ENCODE measurements at places on chromosomes 3 and 15.

- H3K27me3 ChIP-seq: no peaks in the 10 kb centered on the region
- H3K4me3 ChIP-seq: peak overlapping the region; percentile 47
- peaks cover 14% of the 10 kb centered on the region for H3K36me3 ChIP-seq
- no peak for DNase-seq
These were observed 31.1 kb upstream of the ICE2 start for GRCh38 chr15:60510006-60510405.

DNA sequence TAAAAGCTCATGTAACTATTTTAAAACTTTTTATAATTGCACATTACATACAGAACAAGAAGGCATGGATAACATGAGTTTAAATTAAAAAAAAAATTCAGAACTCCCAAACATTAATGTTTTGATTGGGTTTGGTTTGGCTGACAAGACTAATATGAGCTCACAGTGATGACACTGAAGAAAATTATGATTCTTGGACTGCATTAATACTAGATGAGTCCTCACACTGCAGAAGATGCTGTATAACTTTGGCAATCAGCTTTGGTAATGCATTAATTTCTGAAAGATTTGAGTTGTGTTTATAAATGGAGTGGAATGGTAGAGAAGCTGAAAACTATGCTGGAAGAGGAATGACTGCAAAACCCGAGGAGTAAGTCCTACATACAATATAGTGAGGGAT is 358.9 kb downstream of the PLCL2 start:
- H3K4me3 ChIP-seq: no peak overlapping the region
- no peak overlapping the region for H3K27ac ChIP-seq

DNA sequence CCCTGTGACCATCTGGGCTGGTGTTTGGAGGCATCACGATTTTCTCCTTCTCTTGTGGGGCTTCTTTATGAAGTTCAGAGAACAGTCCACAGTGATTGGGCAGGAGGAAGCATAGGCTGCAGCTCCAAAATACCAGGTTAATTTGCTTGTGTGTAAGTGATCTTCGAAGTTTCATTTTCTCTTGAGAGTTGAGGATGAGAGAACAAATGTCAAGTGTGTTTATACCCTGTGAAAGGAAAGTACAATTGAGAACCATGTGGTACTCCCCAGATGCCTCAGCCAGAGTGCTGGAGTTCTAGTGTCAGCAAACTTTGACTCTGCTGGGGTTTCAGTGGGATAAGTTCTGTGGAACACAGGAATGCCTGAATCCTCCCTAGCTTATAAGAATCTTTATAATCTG is 357.1 kb upstream of the CFAP20DC start:
- no peak for DNase-seq
- no peaks in the 10 kb centered on the region for H3K27me3 ChIP-seq
- no peak overlapping the region for H3K4me3 ChIP-seq
- H3K27ac ChIP-seq: no peak overlapping the region

DNA sequence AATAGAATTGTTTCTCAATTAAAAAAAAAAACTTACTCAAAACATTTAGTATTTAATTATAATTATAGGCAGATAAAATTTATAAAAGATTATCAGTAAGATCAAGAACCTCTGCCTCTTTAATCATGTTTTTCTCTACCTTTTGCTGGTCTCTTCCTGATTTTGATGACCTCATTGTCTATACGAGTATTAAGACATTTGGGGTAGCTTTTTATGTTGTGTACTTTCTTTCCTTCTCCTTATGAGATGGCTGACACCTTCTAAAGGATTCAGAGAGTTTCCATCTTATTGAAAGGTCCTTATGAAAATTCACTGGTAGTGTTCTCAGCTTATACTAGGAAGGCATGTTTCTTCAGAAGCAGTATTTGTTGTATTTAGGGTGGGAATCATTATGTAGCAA is 426.3 kb downstream of the LPP start:
- H3K36me3 ChIP-seq: no peaks in the 10 kb centered on the region
- no peak overlapping the region for H3K27ac ChIP-seq
- DNase-seq: no peak
- peaks cover 17% of the 10 kb centered on the region for H3K4me1 ChIP-seq

DNA sequence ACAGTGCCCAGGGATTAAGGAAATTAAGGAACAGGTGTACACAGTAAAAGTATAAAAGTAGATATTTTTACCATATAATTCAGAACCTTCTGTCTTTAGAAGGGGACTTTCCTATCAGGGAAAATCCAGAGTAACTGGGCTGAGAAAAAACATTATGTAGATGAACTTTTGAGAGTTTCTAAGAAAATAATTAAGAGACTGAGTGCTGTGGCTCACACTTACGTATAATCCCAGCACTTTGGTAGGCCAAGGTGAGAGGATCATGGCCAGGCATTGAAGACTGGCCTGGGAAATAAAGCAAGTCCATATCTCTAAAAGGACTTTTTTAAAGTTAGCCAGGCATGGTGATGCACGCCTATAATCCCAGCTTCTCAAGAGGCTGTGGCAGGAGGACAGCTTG is 1021.8 kb downstream of the FHIT start:
- peaks cover 3% of the 10 kb centered on the region for H3K36me3 ChIP-seq
- no peaks in the 10 kb centered on the region for H3K4me1 ChIP-seq
- H3K27ac ChIP-seq: no peak overlapping the region
- H3K4me3 ChIP-seq: no peak overlapping the region

DNA sequence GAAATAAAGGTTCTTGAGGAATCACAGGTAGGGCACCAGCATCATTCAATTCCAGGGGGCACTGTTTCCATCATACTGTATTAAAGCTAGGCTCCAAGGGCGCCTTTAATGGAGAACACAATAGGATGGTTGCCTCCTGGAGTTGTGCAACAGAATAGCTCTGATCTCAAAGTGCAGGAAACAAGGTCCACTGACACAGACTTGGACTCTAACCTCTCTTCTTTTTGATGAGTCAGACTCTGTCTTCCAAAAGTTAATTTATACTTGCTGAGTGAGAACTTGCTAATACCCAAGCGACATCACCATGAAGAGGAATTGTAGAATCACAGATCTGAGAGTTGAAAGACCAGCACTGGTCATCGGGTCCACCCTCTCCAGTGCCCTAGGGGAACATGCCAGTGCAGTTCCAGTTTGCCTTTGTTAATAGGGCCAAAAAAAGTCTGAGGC is 94.4 kb upstream of the PHLDB2 start:
- H3K36me3 ChIP-seq: no peaks in the 10 kb centered on the region
- no peak for DNase-seq
- no peak overlapping the region for H3K27ac ChIP-seq
- H3K27me3 ChIP-seq: no peaks in the 10 kb centered on the region

GRCh38 chr3:122263058-122263457 is 62.0 kb upstream of the CSTA start:
- peaks cover 6% of the 10 kb centered on the region for H3K4me1 ChIP-seq
- no peak overlapping the region for H3K27ac ChIP-seq
- H3K4me3 ChIP-seq: no peak overlapping the region
- peaks cover 3% of the 10 kb centered on the region for H3K36me3 ChIP-seq

- no peaks in the 10 kb centered on the region for H3K27me3 ChIP-seq
- peaks cover 24% of the 10 kb centered on the region for H3K4me1 ChIP-seq
These were observed 759 bp upstream of the TTBK2 start for GRCh38 chr15:42921342-42921731.

GRCh38 chr3:69244039-69244438 is 121.6 kb upstream of the LMOD3 start:
- peaks cover 7% of the 10 kb centered on the region for H3K4me1 ChIP-seq
- DNase-seq: no peak
- H3K27me3 ChIP-seq: no peaks in the 10 kb centered on the region
- no peak overlapping the region for H3K4me3 ChIP-seq

- DNase-seq: no peak
- no peak overlapping the region for H3K4me3 ChIP-seq
- peaks cover 14% of the 10 kb centered on the region for H3K36me3 ChIP-seq
- H3K4me1 ChIP-seq: peaks cover 5% of the 10 kb centered on the region
- no peak overlapping the region for H3K27ac ChIP-seq
These were observed 222.2 kb upstream of the BHLHE40 start for GRCh38 chr3:4756855-4757574.
